ENCODE measurements at places on chromosomes 2 and 18.

DNA sequence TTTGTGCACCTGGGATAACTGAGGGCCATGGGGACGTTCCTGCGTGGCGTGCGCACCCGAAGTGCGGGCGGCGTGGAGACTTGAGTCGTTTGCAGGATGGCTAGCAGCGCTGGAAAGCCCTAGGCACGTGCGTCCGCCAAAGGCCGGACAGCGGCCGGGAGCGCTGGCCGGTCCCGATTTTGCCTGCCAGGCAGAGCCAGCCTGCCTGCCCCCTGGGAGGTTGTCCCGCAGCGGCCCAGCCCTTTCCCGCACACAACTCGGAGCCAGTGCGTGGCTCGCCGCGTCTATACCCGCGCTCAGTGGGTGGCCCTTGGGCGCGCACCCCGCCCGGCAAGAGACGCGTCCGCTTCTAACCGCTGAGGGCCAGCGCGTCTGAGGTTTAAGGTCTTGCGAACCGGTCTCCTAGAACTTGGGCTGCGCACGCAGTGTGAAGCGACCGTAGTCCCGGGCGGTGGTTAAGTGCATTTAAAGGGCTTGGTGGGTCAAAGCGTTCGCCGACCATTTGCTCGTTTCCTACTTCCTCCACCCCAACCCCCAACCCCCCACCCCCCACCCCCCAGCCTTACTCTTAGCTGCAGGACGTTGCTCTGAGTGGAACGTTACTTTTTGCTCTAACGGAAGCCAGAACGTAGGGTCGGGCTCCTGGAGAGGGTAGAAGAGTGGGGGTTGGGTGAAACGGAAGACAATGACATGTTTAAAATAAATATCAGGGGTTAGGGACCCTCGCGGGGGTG, 627 bp downstream of the CDCA7 start:
- DNase-seq, result peak; percentile 7

- no peak for DNase-seq
Observed at GRCh38 chr18:55252053-55252675, 292.9 kb upstream of the CCDC68 start.

DNA sequence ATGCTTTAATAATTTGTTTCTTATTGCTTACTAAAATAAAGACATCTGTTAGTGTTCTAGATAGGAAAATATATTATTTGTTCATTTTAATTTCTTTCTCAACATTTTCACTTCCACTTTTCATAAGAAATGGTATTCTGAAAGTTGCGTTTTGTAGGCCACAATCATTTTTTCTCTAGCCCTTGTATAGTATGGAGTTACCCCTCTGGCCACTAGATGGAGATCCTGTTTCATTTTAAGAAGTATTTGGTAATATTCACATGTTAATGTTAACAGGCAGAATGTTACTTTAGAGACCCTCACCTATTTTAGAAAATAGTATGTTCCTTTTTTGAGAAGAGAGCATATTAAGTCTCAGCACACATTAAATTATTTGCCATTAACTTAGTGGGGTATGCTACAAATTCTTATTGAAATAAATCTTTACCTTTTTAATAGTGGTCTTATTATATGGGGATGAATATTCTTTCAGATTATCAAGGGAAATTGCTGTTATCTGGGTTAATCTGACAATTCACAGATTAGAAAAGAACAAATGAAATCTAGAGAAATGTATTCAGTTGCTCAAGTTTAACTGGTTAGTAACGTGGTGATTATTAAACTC, 73.9 kb upstream of the TTC27 start:
- no peak for DNase-seq

DNA sequence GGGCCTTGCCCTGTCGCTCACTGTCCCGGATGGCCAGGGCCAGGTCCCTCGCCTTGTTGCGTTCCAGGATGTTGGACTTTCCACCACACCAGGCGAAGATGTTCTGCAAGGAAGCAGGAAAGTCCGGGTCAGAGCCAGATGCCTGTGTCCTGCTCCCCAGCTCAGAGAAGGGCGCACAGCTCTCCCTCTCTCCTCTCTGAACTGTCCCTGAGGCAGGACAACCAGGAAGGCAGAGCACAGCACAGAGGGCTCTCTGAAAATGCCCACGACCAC, 11.0 kb downstream of the CAPG start:
- DNase-seq, result no peak

- no peak for DNase-seq
Observed at GRCh38 chr2:100182494-100183361, 40.3 kb upstream of the AFF3 start.

GRCh38 chr2:69159986-69160385, 147.0 kb downstream of the ANTXR1 start:
- no peak for DNase-seq
